MV-4-11 (cell line): ENCODE measurements at places on chromosomes 4 and X.

GRCh38 chrX:100720301-100720700, 11.6 kb downstream of the SYTL4 start:
- no peak for DNase-seq

DNA sequence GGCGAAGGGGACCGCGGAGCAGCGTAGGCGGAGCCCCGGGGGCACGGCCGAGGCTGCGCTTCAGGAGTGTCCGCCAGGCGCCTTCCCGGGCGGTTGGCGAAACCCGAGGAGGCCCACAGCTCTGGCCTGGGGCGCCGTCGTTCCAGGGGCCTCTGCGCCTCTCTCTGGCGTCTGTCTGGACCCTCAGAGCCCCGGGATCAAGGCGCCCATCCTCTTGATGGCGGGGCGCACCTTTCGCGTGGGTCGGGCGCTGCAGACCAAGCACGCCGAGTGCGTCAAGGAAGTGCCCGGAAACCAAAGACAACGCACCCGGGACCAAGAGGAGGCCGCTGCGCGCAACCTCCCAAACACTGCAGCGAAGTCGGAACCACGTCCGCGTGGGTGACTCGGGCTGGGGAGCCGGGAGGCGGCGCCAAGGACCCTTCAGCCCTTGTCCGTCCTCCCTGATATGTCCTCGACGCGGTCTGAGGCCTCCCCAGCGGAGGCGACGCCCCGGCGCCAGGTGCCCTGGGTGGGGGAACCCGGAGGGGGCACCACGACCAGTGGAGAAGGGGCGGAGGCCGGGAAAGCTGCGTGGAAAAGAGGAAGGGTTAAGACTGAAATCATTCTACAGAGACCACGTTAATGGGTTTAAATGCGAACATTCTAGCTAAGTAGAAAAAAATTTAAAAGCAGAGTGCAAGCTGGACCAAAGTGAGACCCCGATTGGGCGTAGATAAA, 9.9 kb downstream of the HMX1 start:
- DNase-seq, result no peak

GRCh38 chrX:124216396-124217115, 115.9 kb upstream of the TEX13D start:
- DNase-seq, result peak; percentile 56

GRCh38 chrX:101079736-101080270, 1.1 kb downstream of the TMEM35A start:
- no peak for DNase-seq

GRCh38 chrX:46687619-46688018, 71.3 kb downstream of the SLC9A7 start:
- DNase-seq, result no peak

- peak; percentile 92 for DNase-seq
Measured at GRCh38 chr4:117983541-117984365, 50.5 kb upstream of the NDST3 start.

GRCh38 chr4:30427932-30428331, 292.2 kb upstream of the PCDH7 start:
- no peak for DNase-seq

- peak; percentile 38 for DNase-seq
Measured at GRCh38 chr4:7103607-7104365, 35.9 kb upstream of the GRPEL1 start.

DNA sequence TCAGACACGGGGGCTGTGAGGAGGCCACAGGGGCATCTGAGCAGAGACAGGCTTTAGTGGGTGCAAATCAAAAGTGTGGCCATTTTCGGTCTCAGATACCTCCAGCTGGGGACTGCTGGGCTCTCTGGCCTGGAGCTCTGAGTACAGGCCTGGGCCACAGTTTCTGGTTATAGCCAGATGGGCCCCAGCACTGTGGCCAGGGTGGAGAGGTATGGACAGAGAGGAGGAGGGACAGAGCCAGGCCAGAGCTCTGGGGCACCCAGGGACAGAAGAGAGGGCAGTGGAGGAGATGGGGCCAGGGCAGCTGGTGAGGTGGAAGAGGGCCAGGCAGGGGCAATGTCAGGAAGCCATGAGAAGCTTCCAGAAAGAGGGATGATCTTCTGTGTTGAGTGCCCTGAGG, 20.1 kb downstream of the CCNQ start:
- no peak for DNase-seq

DNA sequence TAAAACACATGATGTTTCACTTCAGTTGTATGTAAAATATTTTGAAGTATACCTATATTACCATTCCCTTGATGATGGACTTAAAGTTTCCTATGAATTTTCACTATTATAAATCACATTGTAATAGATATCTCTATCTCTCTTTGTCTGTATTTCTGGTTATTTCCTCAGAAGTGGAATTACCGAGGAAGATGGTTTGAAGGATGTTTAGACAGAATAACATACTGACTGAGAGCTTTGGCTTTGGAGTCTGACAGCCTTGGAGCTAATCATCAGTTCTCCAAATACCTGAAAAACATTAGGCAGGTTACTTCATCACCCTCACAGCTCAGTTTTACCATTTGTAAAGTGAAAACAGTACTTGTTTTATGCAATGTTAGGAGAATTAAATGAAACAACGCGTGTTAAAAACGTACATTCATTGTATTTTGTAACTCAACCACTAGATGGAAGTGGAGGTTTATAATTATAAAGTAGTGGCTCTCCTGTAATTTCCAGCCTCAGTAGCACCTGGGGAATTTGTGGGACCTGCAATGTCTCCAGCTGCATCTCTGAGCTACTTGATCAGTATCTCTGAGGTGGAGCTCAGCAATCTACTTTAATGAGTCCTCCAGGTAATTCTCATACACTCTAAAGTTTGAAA, 14.3 kb downstream of the JCHAIN start:
- DNase-seq, result peak; percentile 4

- no peak for DNase-seq
Measured at GRCh38 chr4:88967883-88968331, 89.1 kb downstream of the FAM13A start.

- DNase-seq, result no peak
Measured at GRCh38 chr4:42310358-42310757, 86.9 kb upstream of the SHISA3 start.

GRCh38 chrX:71637848-71638247, 19.5 kb upstream of the CXCR3 start:
- peak; percentile 18 for DNase-seq

GRCh38 chrX:110159865-110160264, 157.0 kb downstream of the TMEM164 start:
- no peak for DNase-seq

DNA sequence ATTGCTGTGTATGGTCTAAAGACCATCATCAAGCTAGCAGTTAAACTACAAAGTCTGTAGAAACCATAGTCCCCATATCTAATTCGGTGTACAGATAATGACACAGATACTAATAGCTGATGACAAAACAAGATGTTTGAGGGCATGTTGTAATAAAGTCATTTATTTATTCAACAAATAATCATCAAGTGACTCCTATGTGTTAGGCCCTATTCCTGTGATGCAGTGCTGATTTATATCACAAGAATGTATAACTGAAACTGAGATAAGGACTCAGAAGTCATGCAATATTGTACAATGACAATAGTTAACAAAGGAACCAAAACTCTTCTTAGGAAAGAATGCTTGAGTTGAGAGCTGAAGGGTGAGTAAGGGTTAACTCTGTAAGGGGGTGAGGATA, 315.0 kb upstream of the NR3C2 start:
- DNase-seq, result no peak

GRCh38 chrX:141989134-141989533, 85.4 kb downstream of the MAGEC1 start:
- DNase-seq, result no peak

DNA sequence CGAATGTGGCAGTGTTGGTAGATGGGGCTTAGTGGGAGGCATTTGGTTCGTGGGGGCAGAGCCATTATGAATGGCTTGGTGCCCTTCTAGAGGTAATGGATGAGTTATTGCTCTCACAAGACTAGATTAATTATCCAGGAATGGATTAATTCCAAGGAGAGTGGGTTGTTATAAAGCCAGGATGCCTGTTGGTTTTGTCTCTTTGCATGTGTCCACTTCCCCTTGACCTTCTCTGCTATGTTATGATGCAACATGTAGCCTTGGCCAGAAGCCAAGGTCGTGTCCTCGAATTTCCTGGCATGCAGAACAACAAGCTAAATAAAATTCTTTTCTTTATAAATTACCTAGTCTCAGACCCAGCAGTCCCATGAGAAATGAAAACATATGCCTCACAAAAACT, 111.2 kb upstream of the PLS3 start:
- DNase-seq, result peak; percentile 6

DNA sequence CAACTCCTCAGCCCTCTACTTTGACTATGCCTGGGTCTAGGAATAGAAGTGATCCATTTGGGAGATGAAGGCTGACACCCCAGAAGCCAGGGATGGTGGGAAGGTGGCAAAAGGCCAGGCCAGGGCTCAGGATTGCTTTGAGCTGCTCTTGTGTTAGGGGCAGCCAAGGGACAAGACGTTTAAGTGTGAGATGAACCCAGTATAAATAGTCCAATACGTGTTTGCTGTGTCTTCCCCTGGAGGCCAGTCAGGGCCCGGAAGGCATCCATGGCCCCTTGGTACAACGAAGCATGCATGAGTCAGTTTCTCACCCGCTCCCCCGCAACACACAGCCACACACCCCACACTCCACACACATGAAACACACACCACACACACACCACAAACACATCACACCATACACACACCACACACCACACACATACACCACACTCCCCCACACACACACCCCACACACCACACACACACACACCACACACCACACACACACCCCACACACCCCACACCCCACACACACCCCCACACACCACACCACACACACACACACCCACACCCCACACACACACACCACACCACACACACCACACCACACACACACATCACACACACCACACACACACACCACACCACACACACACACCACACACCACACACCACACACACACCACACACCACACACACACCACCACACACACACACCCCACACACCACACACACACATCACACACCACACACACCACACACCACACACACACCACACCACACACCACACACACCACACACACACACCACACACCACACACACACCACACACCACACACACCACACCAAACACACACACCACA, 5.1 kb downstream of the STARD8 start:
- DNase-seq, result no peak

DNA sequence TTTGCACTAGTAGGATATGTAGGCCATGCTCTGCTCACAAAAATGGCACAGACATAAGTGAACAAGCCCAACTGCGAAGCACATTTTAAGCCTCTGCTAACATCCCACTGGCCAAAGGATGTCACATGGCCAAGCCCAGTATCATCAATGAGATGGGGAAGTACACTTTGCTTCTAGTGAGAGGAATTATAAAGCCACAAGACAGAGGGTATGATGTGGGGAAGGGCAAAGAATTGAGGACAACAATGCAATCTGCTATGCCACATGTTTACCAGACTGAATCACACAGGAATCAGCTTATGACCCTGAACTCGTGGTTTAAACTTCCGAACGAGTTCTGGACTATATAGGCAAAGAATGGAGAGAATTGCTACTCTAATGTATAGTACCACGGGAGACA, 39.1 kb downstream of the SUPT20HL1 start:
- DNase-seq, result peak; percentile 62

GRCh38 chr4:133096972-133097371, 52.1 kb upstream of the PCDH10 start:
- no peak for DNase-seq

DNA sequence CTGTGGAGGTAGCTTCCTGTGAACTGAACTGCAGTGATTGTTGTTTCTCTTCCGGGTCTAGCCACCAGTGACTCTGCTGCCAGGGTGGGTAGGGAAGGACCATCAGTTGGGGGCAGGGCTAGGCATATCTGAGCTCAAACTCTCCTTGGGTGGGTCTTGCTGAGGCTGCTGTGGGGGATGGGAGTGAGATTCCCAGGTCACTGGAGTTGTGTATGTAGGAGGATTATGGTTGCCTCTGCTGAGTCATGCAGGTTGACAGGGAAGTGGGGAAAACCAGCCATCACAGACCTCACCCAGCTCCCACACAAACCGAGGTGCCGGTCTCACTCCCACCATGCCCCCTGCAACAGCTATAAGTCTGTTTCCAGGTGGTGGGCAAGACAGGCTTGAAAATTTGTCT, 1937.8 kb downstream of the PCDH7 start:
- no peak for DNase-seq

DNA sequence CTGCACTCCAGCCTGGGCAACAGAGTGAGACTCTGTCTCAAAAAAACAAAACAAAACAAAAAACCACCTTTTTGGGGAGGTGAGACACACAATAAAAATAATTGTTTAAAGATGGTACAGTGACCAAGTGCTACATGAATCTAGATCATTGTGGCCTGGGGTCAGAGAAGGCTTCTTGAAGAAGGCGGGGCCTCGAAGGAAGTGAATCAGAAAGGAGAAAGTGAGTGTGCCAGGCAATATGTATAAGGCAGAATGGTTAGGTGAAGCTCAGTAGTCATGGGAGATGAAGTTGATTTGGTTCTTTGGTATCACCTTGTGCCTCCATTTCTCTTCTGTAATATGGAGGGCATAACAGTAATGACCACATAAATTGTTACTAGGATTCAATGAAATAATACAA, 58.9 kb downstream of the DOCK11 start:
- DNase-seq, result no peak

DNA sequence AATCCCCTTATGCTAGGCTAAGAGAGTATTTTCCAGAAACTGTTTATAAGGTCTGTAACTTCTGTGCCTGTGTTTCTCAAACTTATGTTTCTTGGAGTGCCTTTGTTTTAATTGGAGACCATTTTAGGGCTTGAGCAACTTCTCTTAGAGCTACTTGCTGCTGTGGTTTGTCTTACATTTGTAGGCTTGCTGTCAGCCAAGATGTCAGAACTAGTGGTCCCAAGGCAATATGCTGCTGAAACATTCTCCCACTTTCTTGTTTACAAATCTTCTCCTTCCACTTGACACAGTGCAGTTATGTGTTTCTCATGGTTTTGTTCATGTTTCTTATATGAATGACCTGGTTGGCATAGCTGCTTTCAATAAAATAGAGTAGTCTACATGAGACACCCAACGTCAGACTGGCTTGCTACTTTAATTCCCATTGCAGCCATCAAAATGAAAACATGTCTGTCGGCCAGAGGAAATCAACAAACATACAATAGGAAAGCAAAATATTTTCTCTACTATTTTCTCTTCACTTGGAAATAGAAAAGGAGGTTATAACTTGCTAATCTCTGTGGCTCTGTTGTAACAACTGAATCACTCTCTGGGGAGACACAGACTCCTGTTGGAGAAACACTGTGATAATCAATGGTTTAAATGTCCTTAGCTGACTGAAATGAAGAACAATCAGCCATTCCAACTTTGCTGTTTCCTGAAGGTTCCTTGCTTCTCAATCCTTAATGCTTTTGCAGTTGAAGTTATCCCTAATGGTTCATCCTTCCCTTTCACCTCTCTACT, 426.4 kb downstream of the PDGFC start:
- no peak for DNase-seq

GRCh38 chr4:98260047-98260578, 1.1 kb upstream of the RAP1GDS1 start:
- DNase-seq, result peak; percentile 42

GRCh38 chr4:76641351-76641750, 206.3 kb downstream of the SHROOM3 start:
- no peak for DNase-seq

GRCh38 chrX:69082055-69082752, 83.0 kb downstream of the PJA1 start:
- no peak for DNase-seq
